ENCODE measurements at places on chromosomes 4 and X.
A peak's percentile ranks its signal among the peaks of the same experiment; 100 is the strongest.

- DNase-seq: no peak
Measured at GRCh38 chrX:124035657-124036056, 74.2 kb downstream of the STAG2 start.

DNA sequence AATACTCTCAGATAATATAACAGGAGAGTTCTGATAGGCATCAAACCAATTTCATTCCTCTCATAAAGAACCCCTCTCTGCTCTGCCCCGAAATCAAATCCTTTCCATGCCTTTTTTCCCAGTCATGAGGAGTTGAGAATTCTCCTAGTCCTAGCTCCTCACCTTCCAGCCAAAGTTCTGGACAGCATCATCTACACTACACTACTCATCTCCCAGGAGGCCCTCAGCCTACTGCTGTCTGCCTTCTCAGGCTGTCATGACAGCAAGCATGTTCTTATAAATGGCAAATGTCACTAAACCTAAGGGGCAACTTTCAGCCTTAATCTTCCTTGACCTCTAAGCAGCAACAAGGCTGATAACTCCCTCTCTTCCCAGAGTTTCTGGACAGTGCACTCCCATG is 26.6 kb downstream of the MAPK10 start:
- no peak for DNase-seq

GRCh38 chr4:113316879-113317278 is 267.4 kb downstream of the ANK2 start:
- no peak for DNase-seq

- DNase-seq: no peak
Measured at GRCh38 chr4:148442832-148443511, 758 bp upstream of the NR3C2 start.

GRCh38 chr4:37763831-37764230 is 62.7 kb upstream of the PGM2 start:
- no peak for DNase-seq

GRCh38 chr4:86302830-86303229 is 57.0 kb downstream of the MAPK10 start:
- DNase-seq: no peak

- peak; percentile 64 for DNase-seq
Measured at GRCh38 chr4:8200302-8200975, 1.3 kb downstream of the SH3TC1 start.

- DNase-seq: no peak
Measured at GRCh38 chr4:1573830-1574459, 110.2 kb downstream of the FAM53A start.

- DNase-seq: no peak
Measured at GRCh38 chrX:13239272-13239671, 80.6 kb downstream of the ATXN3L start.

DNA sequence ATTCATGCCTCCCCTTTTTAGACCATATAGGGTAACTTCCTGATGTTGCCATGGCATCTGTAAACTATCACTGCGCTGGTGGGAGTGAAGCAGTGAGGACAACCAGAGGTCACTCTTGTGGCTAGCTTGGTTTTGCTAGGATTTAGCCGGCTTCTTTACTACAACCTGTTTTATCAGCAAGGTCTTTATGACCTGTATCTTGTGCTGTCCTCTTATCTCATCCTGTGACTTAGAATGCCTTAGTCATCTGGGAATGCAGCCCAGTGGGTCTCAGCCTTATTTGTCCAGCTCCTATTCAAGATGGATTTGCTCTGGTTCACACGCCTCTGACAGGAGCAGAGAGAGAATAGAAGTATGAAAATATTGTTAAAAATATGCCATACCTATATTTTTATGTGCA is 355.7 kb downstream of the ADGRL3 start:
- peak; percentile 2 for DNase-seq

- no peak for DNase-seq
Measured at GRCh38 chr4:7391637-7392437, 42.9 kb downstream of the PSAPL1 start.

DNA sequence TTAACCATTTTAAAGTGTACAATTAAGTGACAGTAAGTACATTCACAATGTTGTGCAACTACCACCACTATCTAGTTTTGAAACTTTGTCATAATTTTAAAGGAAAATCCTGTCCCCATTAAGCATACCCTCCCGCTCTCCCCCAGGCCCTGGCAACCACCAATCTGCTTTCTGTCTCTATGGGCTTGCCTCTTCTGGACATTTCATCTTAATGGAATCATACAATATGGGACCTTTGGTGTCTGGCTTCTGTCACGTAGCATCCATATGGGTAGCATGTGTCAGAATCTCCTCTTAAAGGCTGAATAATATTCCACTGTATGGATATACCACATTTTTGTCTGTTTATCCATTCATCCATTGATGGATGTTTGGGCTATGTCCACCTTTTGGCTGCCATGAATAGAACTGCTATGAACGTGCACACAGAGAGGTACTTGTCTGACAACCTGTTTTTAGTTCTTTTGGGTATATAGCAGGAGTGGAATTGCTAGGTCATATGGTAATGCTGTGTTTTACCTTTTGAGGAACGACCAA is 61.5 kb downstream of the ELF4 start:
- DNase-seq: no peak

DNA sequence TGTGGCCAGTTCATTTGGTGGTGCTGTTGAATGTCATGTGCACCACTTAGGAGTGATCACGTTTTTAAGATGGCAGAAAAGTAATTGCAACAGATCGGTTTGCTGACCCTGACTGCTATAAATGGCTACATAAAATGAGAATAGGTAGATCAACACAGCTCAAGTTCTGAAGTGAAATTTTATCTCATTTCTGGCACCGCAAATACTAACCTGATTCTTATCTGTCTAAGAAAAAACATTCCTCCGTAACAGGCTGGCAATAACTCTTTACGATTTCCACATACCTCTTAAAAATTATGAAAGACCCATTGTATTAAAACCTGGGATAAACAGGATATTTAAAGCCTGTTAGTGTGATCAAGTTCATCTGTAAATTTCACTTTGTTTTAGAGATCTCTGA is 387.5 kb downstream of the PDGFC start:
- no peak for DNase-seq

GRCh38 chr4:186166852-186167512 is 24.4 kb upstream of the CYP4V2 start:
- DNase-seq: no peak

GRCh38 chrX:147763131-147763530 is 148.6 kb upstream of the FMR1 start:
- DNase-seq: no peak

DNA sequence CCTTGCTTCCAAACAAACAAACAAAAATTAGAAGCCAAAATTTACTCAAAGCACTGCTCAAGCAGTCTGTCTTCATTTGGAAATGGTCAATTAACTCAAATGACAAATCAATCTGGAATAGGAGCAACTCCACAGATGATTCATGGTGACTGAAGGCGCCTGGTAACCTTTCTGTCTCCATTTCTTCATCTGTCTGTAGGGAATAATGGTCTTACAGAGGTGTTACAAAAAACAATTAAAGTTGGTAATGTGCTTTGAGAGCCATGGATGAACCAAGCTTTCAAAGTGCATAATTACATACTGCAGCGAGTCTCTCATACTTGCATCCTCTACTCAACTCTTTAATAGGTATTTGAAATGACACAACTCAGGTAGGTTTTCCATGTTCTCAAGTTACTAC is 38.3 kb upstream of the STAG2 start:
- no peak for DNase-seq

DNA sequence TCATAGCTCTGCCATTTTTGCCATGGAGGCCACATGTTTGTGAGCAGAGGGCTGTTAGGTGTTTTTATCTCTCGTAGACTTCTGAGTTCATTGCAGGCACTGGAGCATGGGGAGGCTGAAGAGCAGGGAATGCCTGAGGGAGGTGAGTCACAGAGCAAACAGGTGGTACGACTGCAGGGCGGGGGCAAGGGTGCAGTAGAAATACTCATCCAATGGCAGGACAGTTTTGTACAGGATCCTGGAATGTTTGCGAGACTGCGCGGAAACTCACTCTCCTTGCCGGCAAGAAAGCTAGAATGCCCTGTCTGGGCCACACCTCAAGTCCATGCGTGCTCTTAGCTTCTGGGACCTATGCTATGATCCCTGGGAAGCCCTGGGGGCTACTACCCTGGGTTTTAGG is 20.0 kb upstream of the VCX2 start:
- peak; percentile 53 for DNase-seq

- DNase-seq: no peak
Measured at GRCh38 chr4:82998898-82999297, 11.7 kb downstream of the LIN54 start.

- no peak for DNase-seq
Measured at GRCh38 chrX:15043538-15043937, 170.3 kb downstream of the MOSPD2 start.

DNA sequence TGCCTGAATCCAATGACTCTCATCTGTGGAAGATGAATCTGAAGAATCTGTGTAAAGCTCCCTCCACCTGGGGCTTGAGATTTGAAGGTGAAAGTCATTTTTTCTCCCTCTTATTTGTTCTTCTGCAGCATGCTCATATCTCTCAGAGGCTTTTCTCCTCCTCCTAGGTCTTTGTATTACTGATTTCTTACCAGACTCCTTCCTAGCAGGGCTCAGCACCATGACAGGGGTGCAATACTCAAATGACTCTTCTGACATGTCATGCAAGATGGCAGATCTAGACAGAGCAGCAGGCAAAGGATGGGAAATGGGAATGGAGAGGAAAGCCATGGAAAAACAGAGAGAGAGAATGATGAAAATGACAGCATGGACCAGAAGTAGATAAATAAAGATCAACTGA is 118.3 kb downstream of the TMA16 start:
- no peak for DNase-seq

DNA sequence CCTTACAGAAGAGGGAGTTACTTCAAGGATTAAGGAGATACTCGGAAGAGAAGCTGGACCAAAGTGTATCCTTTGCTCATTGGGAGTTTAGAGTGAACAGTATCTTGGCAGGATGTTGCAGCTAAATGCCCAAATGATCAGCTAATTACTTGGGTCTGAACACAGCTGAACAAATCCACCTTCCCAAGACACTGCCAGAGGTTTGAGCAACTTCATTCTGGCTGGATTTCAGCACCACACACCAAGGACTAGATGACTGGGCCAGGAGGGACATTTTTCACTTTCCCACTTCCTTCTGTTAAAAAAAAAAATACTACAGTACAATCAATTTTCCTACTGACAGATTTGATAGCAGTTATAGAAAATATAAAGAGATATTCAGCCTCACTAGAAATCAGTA is 324.6 kb downstream of the MID1IP1 start:
- DNase-seq: no peak

GRCh38 chrX:103586314-103586646 is 965 bp downstream of the TCEAL4 start:
- no peak for DNase-seq

DNA sequence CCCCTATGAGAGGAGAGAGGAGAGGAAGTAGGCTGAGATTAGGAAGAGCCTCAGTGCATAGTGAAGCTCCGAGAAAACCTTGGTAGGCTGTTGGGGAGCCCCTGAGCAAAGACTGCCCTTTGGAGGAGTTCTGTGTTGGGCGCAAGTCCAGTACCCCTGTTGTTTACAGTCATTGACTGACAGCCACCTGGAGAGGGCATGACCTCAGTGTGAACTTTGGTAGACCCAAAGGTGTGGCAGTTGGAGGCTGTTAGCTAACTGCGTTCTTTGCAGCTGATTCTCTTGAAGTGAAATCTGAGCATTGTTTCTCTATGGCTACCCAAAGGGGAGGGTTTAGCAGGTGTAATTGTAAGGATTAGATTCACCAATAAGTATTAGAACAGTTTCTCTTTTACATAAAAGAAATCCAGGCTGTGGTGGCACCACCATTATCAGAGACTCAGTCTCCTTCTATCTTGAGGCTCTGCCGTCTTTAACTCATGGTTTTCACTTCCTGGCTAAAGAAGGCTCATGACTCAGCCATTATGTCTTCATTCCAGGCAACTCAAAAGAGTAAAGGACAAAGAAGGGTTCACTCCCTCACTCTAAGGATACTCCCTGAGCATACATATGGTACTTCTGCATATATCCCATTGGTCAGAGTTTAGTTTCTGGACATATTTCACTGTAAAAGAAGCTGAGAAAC is 33.4 kb downstream of the ANXA3 start:
- no peak for DNase-seq

DNA sequence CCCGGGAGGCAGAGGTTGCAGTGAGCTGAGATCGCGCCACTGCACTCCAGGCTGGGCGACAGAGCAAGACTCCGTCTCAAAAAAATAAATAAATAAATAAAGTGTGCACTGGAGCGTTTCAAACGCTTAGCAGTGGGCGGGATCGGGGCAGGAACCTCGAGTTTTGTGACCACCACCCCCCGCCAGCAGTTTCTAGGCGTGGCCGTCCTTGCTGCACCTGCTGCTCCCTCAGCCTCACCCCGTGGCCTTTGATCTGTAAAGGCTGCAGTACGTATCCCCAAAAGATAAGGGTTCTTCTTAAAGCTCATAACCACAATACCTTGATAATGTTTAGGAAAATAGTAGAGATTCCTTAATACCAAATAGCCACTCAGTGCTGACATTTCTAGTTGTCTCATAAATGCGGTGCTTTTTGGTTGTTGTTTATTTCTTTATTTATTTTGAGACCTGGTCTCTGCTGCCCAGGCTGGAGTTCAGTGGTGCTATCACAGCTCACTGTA is 33.2 kb downstream of the PCGF3 start:
- DNase-seq: peak; percentile 22

DNA sequence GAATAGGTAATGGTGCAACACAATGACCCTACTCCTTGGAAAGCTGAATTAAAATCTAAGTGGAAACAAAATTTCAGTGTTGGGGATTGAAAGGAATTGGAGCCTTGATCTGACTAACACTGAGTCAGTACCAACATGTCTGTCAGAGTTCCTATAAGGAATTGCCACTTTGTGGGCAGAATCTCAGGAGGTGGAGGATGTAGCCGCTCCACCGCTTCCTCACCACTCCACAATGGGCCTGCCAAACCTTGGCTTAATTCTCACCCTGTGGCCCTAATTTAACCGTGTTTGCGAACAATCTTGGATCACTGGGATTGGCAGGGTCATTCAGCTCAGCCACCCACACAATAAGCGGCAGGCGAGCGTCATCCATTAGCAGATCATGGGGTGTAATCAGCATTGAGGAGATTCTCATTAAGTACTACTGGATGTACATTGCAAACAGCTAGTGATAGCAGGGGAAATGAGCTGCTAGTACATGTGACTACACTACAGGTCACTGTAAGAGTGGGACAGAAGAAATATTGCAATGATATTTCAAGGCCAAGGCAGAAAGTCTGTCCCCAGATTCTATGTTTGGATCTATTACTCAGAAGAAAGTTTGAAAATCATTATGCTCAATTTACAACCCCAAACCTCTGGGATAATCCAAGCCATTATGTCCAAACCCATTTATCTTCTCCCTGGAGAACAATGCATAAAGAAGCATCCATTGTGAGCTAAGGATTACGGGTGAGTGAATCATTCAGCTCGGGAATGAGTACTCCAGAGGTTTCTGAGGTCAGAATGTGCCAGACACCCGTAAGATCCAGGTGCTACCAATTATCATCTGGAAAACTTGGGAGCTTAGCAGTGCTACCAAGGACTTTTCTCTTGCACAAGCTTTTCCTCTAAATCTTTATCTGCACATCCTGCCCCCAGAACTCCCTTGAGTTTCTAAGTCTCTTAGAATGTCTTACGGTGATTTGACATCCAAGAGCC is 5.8 kb downstream of the SRPX start:
- DNase-seq: no peak

GRCh38 chr4:156685308-156685707 is 286.3 kb downstream of the PDGFC start:
- DNase-seq: no peak

GRCh38 chrX:107204068-107204605 is 2.1 kb downstream of the NUP62CL start:
- DNase-seq: no peak
